ENCODE measurements at places on chromosomes 12 and 14.

DNA sequence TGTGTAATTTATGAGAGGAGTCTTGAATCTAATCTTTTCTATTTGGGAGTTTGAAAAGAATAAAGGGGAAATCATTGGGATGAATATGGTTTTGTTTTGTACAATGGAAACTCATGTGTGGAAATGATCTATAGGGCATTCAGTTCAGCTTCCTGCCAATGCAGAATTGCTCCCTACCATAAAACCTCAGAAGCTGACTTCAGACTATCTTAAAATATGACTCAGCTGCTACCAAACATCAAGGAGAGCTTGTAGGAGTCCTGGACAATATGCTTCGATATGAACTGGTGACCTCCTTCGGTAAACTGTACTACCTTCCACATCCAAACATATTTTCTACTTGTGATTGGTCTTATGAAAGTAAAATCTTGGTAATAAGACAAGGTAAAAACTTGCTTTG lies 160.6 kb downstream of the CAPZA3 start:
- DNase-seq: no peak

DNA sequence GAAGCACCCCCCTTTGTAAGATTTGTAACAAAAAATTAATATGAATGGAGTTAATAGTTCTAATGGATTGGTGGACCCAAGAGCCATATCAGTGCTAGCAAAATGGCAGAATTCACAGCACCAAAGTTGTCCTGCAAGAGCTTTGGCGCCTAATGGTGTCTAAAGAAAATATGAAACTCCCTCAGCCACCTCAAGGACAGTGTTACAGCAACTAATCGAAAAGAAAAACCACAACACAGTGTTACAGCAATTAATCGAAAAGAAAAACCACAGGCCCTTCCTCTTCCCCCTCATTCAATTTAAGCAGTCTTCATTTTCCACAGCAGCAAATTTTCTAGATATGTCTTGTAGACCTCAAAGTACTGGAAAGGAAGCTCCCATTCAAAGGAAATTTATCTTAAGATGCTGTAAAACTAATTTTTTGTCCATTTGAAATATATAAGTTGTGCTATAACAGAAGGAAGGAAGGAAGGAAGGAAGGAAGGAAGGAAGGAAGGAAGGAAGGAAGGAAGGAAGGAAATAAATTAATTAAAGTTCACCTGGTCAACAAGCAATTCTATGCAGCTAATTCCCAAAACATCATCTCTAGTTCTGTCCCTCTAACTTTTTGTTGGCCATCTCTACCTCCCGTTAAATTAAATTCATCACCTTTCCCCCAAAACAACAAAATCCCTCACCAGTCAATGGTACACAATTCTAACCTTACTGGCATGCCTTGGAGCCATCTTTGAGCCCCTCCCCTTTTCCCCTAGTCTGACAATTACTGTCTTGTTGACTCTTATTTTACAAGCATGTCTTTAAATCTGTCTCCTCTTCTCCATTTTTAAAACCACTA lies 17.4 kb downstream of the LRP6 start:
- DNase-seq: no peak

DNA sequence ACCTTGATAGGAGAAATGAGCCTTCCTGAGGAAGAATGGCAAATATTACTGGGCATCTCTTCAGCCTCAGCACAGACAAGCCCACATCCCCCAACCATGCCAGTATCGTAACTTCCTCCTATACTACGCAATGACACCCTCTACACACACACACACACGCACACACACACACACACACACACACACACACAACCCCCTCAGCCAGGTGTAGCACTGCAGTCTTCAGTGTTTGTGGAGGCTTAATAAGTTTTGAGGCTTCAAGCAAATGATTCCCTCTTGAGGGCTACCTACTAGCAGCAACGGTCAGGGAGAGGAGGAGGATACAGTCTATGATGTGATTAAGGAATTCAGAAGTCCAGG lies 1.6 kb downstream of the DGKA start:
- DNase-seq: peak; percentile 31

DNA sequence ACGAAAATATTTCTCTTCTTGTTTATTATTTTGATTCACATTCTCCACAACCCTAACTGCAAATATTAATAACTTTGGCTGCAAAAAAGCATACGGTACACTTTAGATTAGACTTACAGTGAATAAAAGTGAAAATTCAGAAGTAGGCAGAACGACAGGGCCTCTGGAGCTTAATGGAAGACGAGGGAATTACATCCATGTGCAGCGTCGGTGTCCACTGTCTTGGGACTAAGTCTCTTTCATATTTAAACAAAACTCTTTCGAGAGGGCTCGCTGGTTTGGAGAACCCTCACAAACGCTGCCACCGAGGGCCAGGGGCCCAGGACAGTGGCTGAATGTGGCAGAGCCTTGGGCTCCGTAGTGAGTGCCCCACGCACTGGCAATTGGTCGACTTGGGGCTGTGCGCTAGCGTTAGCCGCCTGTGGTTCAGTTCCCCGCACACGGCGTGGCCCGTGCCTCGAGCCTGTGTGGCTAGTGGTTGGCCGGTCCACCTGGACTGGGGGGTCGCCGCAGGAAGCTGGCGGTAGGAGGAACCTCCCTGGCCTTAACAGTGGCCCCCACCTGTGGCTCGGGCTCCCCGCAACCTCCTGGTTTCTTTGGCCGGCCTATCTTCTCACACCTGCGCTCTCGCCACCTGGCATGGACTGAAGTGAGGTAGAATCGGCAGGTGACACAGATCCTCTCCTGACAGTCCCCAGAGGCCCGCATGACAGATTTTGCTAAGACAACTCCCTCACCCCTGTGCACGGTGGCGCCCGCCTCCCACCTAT lies 739 bp upstream of the PAX9 start:
- no peak for DNase-seq

Measured in GM03348 (cell line).